GM23338 (cell line): ENCODE measurements at places on chromosomes 11 and 22.

DNA sequence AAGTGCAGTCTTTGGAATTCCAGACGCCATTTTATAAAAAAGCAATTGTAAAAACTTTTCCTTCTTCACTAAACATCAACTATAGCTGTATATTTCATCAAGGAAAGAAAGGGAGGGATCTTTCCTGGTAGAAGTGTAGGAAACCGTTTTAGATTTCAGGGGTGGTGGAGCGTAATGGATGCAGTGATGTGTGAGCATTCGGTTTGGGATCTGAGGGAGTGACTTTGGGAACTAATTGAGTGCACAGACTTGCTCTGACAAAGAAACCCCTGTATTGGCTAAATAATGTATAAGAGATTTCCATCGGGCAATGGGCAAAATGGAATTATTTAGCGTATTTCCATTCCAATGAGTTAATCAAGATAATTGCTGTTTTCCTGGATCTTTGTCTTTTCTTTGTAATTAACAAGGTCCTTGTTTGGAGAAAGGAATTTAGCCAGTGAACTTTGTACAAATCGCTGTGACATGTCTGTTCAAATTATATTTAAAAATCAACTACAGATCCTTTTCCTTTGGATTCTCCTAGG is 125.0 kb upstream of the NARS2 start:
- DNase-seq = no peak

- peak; percentile 85 for DNase-seq
These were observed 19.6 kb downstream of the FGF3 start for GRCh38 chr11:69799582-69799981.

GRCh38 chr22:22479999-22480532 is 28.5 kb downstream of the ZNF280B start:
- DNase-seq = no peak

DNA sequence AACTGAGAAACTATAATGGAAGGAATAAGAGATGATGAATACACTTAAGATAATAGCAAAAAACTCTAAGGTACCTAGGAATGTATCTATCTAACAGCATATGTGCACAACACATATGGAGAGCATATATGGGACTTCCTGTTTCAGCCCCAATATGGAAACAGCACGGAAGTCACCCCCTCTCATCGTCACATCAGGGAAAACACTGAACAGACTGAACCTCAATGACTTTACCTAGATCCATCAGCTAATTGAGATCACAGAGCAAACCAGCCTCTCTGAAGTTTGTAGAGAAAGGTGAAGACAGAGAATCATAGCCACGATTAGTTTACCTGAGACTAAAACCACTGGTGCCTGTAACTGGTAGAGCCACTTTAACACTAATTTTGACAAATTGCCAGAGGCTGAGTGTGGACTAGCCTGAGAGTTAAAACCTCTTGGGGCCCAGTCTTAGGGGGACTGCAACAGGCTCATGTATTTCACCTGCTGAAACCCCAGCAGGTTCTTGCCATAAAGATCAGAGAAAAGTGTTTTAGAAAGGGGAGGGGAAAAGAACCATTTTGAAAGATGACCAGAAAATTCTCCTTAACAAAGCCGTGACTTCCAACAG is 722.6 kb downstream of the TBC1D22A start:
- DNase-seq = no peak

DNA sequence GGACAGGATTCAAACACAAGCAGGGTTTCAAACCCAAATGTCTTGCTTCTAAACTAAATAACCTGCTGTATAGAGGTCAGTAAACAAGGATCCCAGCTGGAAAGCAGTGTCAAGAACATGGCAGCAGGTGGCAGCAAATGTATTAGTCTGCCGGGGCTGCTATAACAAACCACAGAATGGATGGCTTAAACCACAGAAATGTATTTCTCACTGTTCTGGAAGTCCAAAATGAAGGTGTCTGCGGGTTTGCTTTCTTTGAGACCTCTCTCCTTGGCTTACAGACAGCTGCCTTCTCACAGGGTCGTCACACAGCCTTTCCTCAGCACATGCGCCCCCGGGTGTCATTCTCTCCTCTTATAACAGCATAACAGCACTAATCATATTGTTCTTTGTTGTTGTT is 65.1 kb upstream of the LRRC55 start:
- peak; percentile 74 for DNase-seq

GRCh38 chr11:78417888-78418583 is 416 bp upstream of the GAB2 start:
- DNase-seq = peak; percentile 82

DNA sequence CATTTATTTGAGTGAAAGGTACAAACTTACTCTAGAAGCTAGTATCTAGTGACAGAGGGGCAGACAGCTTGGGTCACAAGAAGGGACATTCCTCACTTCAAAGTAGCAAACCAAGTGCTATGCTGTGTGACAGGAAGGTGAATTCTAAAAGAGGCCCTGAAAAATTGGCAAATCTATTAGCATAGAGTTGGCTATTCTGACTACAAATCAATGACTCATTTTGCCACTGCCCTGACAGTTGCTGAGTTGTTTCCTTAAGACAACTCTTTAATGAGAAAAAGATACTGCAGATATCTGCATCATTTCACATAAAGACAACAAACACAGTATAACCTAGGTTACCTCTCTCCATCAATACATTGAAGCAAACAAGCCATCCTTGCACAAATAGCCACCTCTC is 524.0 kb upstream of the LRRC4C start:
- no peak for DNase-seq

- DNase-seq = peak; percentile 88
These were observed 98.5 kb downstream of the SMCO4 start for GRCh38 chr11:93444617-93445073.

DNA sequence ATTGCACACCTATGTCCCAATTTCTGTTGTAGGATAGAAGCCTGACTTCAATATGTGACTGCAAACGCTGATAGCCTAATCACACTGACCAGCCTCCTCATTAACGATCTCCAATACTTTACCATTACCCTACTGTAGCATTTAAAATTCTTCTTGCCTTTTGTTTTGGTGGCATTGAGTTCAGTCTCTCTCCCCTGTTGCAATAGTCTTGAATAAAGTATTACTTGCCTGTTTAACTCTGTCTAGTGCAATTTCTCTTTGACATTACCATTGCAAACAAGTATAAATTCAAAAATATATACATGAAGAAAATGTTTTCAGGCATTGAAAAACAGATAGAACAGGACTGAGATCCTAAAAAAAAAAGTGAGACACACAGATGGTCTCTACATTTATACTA is 649.1 kb upstream of the B3GAT1 start:
- no peak for DNase-seq

DNA sequence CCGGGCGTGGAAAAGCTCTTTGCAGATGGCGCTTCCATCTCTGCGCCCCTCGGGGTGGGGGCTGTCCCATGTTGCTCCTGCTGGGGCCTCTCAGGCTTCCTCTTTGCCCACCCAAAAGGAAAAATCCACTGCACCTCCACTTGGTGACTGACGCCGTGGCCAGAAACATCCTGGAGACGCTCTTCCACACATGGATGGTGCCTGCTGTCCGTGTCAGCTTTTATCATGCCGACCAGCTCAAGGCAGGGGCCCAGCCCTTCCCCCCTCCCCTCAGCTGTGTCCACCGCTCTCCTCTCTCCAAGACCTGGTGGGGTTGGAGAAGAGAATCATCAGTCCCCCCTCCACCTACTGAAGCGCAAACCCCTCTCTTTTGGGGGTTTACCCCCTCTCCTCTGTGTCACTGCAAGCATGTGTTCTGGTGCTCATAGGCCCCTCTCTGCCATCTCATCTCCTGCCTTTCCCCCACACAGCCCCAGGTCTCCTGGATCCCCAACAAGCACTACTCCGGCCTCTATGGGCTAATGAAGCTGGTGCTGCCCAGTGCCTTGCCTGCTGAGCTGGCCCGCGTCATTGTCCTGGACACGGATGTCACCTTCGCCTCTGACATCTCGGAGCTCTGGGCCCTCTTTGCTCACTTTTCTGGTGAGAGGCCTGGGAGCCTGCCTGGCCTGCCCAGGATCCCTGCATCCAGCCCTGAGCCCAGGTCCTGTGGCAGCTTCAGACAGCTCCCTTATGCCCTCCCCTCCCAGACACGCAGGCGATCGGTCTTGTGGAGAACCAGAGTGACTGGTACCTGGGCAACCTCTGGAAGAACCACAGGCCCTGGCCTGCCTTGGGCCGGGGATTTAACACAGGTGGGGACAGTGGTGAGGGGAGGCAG is 1.8 kb downstream of the LARGE2 start:
- DNase-seq = no peak

- DNase-seq = no peak
These were observed 103.2 kb upstream of the GRK3 start for GRCh38 chr22:25461301-25461700.

DNA sequence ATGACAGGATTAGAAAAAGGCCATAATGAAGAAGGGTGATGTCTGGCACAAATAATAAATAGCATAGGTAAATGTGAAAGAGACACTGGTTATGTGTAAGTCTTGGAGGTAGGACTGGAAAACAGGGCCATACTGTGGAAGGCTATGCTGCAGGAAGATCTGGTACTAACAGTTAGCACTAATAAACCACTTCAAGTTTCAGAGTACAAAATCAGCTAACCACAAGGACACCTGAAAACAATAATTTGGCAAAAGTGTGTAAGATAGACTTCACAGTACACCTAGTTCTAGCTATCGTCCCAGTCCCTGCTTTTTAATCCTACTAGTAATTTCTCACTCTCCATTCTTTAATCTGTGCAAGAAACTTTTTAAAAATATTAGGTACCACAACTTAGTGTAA is 44.3 kb downstream of the CWF19L2 start:
- no peak for DNase-seq

- DNase-seq = no peak
These were observed 1.3 kb downstream of the OR52D1 start for GRCh38 chr11:5489576-5490357.

GRCh38 chr11:129657866-129658525 is 157.7 kb upstream of the TMEM45B start:
- no peak for DNase-seq

DNA sequence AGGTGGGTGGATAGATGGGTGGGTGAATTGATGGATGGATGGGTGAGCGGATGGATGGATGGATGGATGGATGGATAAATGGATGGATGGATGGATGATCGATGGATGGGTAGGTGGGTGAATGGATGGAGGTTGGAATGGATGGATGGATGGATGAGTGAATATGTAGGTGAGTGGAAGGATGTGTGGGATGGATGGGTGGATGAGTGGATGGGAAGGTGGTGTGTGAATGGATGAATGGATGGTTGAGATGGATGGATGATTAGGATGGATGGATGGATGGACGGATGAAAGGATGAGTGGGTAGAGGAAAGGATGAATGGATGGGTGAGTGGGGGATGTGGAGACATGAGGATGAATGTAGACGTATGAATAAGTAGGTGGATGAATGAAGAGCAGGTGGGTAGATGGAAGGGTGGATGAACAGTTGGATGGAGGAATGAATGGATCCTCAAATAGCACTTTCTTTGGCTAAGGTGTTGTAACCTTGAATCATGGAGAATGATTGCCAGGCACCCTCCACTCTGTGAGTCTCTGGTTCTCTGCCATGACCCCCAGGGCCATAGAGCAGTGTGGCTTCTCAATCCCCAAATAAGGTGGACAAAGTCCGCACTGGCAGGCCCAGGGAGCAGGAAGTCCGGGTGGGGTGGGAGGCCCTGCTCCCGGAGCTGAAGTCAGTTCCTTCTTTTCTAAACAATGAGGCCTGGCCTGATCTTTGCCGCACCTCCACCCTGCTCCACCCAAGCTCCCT is 36.9 kb downstream of the IGF2 start:
- no peak for DNase-seq

DNA sequence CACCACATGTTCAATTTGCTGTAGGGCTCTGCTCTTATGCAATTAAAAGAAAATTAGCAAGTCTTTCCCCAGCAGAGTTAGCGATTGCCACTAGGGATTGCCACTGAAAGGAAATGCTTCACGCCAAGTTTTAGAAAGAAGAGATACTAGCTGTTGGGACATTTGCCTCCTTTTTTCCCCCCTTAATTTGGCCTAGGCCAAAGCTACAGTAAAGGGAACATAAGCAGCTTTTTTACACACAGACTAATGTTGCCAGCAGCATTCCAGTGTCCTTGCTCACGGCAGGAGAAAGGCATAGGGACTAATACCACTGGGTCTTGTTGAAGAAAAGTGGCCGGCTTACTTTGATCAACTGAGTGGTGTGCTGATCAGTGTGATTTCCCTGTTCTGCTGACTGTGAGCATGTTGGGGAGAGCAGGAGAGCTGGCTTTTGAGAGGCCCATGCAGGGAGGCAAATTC is 71.2 kb downstream of the PHF21A start:
- peak; percentile 58 for DNase-seq

- DNase-seq = no peak
These were observed 117.2 kb upstream of the MTNR1B start for GRCh38 chr11:92852229-92852628.

DNA sequence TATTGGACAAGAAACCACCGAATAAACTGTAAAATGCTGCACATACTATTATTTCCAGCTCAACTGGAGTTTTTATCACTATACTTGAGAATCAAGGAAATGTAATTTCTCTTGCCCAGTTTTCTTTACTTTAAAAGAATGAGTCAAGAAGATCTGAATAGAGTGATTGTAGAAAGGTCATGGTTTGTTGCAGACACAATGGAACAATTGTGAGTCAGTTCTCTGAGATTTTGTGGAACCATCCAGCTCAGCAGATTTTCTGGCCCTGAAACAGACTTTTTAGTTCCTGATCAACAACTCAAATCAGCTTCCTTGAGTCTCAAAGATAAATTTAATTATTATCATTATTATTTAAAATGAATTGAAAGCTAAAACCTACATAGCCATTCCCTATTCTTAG is 1.3 kb downstream of the TCN1 start:
- no peak for DNase-seq

GRCh38 chr22:30132290-30132996 is 52.2 kb downstream of the HORMAD2 start:
- DNase-seq = no peak

DNA sequence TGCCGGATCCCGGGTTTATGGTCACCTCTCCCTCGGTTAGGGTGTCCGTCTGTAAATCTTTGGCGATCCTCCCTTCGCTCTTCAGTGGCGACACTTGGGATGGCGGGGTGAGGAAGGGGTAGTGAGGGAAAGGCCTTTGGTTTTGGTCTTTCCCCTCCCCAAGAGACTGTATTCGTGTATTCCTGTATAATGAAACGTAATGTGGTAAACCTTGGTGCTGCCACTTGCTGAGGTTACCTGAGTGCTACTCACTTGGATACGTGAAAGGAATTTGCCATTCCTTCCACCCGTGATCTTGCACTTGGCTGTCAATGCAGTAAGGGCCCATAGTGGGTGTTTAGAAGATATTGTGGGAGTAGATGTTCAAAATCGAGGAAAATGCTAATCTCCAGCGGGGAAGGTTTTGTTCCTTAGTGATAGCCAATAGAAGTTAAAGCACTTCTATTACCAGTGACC is 578 bp upstream of the NUP160 start:
- DNase-seq = no peak

DNA sequence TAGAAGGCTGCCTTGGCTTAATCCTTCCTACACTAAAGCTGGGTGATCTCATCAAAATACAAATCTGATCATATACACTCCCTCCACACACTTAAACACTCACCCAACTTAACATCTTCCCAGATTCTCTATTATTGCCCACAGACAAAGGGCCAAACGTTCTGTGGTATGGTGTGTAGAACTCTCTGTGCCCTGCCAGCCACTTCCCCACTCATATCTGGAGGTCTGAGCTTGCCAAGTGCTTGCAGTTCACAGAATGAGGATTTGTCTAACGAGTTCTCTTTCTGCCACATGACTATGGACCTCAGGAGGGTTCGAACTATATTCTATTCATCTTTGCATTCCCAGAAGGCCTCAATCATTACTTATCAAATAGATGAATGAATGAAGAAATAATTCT is 77.6 kb downstream of the MPPED2 start:
- no peak for DNase-seq
